Ureter (tissue), 1 donor: ENCODE measurements at places on chromosomes 16 and 17. TPM values are rescaled to one million over a fixed set of nuclear protein-coding genes. Genes with fewer than 3 reads are reported as not detected.
A peak's percentile ranks its signal among the peaks of the same experiment; 100 is the strongest.

GRCh38 chr16:78237841-78238240, 138.4 kb downstream of the WWOX start:
- no peak for DNase-seq

- DNase-seq = peak; percentile 62
Observed at GRCh38 chr17:75707079-75707571, 14.1 kb upstream of the ITGB4 start.

- no peak for DNase-seq
Observed at GRCh38 chr17:71183066-71183660, 937.7 kb upstream of the SOX9 start.

DNA sequence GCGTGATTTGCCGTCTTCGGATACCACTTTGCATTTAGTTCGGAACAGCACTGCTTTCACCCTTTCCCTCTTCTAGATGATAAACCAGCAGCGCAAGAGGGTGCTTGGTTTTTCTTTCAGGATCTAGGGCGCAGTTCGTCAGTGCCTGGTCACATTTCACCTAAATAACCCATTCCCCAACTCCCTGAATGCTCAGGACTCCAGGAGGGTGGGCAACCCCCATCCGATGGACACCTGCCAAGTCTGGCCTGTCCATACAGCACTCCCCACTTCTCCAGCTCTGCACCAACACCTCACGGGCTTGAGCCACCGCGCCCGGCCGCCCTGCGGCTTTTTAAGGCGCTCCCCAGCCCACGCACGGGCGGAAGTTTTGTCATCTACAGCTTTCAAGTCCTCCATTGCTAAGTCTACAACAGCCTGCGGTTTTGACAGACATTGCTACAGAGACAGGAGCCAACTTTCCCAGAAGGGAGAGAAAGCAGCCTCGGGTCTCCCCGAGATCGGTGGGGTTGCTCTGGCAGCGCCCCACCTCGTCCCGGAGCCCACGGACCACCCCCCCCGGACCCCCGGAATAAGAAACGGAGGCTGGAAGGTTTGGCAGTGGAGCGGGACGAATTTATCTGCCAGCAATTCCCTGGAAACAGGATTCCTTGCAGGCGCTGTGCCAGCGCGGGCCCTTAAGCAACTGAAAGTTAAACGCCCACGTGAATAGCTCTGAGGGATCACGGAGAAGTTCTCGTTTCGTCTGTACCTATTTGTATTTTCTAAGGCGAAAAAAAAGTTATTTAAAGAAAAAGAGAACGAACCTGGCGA, 38.6 kb upstream of the SLFN13 start:
- DNase-seq = no peak

DNA sequence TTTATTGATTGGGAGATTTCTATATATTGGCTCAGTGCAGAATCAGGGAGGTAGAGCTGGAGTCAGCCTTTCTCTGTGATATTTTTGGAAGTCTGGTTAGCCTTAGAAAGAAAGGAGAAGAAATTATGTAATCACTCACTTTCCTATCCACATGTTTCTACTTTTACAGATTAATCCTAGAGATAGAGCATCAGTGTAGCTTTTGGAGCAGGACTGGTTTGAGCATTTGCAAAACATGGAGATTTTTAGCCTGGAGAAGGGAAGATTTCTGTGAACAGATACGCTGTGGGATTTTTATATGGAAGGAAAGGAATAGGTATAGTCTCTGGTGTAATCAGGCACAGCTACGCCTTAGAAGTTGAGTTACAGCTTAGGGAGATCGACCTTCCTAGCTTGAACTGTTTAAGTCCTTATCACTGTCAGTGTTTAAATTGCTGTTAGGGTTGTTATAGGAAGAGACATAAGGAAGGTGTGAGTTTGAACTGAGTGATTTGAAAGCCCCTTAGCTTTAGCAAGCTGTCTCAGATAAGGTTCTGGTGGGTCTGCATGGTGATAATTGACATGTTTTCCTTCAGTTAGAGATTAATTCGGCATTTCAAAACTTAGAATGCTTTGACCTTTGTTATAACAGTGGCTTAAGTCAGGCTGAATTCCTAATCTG, 20.5 kb downstream of the METTL9 start:
- DNase-seq = no peak

GRCh38 chr17:51083981-51084380, 36.7 kb downstream of the SPAG9 start:
- no peak for DNase-seq

DNA sequence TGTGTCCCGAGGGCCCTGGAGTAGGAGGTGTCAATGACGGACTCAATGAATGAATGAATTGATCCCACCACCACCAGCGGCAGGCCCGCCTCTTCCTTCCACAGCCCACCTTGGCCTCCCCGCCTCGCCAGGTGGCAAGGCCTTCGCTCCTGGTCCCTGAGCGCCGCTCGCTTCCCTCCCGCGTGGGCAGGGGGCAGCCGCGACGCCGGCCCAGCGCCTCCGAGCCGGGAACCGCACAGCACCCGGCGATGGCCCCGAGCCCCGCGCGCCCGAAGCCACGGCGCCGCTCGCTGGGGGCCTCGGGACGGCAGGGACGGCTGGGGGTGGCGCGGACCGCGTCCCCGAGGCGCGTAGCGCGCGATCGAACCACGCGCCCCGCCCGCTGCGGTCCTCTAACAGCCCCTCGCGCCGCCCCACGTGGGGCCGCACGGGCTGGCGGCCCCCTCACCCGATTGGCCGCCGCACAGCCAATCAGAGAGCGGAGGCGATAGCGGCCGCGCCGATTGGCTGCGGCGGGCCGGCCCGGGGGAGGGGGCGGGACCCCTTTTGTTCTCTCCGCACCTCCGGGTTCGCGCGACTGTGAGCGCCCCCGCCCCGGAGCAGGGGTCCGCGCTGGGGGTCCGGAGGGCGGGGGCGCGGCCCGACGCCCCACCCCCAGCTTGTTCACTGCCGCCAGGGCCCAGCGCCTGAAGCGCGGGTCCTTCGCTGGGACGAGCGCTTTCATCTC, 31.4 kb downstream of the ACTG1 start:
- no peak for DNase-seq

DNA sequence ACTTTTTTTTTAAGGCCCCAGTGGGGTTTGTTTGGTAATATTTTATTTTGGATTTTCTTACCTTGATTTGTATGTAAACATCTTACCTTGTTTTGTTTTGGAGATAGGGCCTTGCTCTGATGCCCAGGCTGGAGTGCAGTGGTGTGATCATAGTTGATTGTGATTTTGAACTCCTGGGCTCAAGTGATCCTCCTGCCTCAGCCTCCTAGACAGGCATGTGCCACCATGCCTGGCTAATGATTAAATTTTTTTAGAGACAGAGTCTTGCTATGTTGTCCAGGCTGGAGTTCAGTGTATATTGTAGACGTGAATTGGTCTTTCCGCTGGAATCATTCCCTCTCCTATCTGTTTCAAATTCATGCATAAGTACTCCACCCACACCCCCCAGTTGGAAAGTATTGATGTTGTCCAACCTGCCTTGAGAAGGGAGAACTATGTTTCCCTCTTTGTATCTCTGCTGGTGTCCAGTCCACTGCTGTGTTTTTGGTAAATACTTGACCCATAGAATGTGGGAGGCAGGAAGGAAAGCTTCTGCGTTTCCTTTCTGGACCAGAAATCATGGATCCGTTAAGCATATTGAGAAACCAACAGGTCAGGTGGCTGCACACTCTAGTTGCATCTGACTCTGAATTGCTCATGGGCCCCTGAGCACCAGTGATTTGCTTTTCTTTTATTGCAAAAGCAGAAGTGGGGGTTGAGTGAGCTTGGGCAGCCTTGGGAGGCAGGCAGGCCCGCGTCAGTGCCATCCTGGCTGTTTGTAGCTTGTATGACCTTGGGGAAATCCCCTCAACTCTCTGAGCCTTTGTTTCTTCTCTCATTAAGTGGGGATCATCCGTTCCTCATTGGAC, 25.0 kb downstream of the RMI2 start:
- DNase-seq = no peak

DNA sequence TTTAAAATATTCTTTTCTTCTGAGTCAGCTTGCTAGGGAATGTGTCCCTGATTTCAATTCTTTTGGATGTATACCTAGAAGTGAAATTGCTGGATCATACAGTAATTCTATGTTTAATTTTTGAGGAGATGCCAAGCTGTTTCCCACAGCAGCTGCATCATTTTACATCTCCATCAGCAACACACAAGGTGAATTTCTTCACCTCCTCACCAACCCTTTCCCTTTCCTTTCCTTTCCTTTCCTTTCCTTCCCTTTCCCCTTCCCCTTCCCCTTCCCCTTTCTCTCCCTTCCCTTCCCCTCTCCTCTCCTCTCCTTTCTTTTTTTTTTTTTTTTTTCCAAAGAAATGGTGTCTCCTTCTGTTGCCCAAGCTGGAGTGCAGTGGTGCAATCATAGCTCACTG, 45.4 kb upstream of the BRD7 start:
- DNase-seq = no peak

GRCh38 chr16:66996324-66996982, 8.1 kb downstream of the CES4A start:
- peak; percentile 55 for DNase-seq

GRCh38 chr16:86580063-86580790, 1.9 kb downstream of the FOXL1 start:
- DNase-seq = no peak

DNA sequence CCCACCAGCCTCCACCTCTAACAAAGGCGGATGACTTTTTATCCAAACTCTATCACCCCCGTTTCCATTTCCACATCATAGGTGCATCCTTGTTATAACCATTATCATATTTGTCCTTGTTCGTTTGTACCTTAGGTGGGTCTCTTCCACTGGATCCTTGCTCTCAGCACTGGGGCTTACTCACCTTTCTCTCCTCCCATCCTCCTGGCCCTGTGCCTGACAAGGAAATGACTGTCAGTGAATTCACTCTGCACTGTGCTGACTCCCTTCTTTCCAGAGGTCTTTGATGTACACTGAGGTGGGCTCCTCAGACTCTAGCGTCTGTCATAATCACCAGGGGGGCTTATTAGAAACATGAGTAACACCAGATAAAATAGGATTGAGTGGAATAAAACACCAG, 3.1 kb downstream of the GSG1L2 start:
- DNase-seq = no peak

DNA sequence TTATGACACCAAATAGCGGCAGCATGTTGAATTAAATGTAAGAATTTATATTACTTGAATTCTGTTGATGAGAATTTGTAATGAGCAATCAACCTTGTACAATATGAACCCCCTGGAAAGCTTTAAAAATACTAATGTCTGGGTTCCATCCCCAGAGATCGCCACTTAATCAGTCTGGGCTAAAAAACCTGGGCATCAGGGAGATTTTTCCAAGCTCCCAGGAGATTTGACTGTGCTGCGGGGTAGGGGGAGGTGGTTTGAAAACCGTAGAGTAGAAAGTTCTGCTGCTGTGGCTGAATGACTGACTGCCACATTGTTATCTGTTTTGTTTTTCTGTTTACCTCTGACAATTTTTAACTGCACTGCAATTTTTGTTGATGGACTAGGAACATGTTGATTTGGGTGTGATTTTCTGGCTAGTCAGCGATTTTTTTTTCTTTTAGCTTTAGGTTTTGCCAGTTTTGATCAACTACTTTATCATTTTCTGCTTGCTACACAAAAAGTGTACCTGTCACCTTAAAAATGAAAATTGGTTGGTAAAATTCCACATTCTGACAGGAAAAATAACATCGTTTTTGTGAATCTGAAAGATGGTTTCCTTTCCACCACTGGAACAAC, 79.3 kb downstream of the PCTP start:
- no peak for DNase-seq

DNA sequence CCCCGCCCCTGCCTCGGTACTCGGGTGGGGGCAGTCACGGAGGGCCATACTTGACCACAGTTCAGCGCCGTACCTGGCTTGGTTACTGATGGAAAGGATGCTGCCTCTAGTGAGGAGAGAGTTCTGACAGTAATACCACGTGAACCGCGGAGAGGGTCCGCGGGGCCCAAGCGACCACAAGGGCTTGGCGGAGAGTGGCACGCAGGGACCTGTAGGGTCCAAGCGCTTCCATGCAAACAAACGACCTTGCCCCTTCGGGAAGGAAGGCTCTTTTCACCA, 9.2 kb downstream of the KDM6B start:
- DNase-seq = no peak

DNA sequence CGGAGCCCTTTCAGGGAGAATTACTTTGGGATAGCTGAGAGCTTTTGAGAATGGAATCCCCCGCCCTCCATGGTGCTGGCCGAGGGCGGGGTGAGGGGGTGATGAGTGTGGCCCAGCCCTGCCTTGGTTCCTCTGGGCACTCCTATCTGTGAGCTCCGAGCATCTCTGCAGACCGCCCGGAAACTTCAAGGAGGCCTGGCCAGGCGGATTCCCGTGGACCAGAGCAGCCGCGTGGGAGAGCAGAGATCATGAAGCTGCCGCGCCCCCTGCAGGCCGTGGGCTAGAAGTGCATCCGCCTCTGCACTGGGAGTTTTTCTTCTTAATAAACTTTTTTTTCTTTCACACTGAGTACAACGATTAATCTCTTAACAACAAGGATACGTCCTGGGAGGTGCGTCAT, 392.9 kb upstream of the EEF2KMT start:
- DNase-seq = no peak

DNA sequence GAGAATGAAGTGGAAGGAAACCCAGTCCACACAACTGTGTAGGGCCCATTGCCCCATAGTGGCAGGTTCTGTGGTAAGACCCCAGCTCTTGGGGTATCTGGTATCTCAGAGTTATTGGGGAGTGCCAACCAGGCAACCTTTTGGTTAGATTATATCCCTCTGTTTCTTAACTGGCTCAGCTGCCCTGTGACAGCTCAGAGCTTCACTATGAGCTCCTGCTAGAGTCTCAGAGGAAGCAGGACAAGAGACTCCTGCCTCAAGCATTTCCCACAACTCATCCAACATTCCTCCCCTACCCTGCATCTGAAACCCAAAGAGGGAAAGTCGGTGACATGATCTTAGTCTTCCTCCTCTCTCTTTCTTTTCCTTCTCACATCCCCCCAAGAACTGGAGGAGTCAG, 292.3 kb downstream of the SHISA9 start:
- no peak for DNase-seq

DNA sequence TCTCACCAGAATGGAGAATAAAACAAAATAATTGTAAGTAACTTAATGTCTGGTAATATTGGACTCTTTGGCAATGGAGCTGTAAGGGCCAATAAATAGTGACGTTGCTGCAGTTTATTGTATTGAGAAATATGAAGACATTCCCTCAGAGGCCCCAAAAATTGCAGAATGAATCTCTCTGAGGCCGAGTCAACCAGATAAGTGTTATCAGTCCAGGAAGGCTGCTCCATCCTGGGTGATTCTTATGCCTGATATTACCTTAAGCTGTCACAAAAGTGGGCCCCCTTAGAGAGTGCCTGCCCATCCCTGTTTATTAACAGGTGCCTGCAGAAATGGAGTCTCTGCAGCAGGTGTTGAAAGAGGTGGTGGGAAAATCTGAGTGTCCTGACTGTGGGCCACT, 219.2 kb downstream of the HS3ST4 start:
- no peak for DNase-seq

The LGALS9B gene
- not detected for total RNA-seq

The NDUFB10 gene
- total RNA-seq = 97.5 TPM

The COG1 gene
- total RNA-seq = 47.1 TPM

The CLEC18B gene
- total RNA-seq = 2.4 TPM

The SSTR5 gene
- 0.47 TPM for total RNA-seq
